NCI-H1436 (cell line): ENCODE measurements at places on chromosomes 12 and 14.

GRCh38 chr14:44846232-44846824, 115.4 kb downstream of the KLHL28 start:
- peak; percentile 58 for DNase-seq

DNA sequence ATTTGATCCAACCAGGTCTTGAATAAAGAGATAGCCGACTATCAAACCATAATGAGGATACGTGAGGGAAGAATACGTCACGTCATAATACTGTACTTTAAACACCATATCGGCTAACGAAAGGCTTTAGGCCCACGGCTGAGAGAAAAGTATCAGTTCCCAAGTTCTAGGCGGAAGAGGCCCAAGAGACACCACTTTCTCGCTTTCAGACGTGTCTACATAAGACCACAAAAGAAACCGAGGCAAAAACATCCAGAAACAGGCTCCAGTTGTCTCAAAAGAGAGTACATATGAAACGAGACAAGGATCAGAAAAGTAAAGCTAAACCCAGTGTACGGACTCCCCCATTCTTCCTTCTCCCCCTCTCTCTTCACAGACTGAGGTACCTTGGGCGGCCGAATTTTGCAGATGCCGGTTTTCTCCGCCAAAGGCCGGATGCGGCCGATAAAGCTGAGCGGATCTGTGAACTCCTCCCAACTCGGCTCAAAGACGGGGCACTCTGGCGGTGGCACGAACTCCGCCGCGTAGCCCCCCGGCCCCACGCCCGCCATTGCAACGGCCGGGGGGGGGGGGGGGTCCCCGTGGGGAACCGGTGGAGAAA, 479 bp downstream of the KDM5A start:
- DNase-seq, result no peak

GRCh38 chr12:95789126-95790032, 1.2 kb downstream of the NTN4 start:
- no peak for DNase-seq

DNA sequence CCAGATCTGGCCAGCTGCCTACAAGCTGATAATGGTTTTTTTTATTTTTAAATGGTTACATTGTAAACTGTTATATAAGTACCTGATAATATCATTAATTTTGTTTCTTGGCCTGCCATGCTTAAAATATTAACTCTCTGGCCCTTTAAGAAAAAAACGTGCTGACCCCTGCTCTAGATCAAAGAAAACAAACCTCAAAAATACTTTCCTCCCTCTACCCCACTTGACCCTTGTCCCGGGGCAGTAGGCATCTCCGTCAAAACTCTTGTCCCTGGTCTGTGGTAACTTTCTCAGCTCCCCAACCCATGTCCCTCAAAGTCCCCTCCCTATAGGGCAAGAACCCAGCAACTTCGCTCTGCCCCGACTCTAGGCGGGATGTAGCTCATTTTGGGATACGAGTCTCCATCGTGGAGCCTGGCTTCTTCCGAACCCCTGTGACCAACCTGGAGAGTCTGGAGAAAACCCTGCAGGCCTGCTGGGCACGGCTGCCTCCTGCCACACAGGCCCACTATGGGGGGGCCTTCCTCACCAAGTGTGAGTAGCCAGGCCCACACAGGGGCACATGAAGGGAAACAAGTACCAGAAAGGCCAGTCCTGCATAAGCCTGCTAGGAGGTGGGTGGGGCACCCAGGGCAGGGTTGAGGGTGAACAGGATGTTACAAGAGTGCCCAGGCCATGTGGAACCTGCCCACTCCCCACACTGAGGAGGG, 3.5 kb downstream of the RDH5 start:
- no peak for DNase-seq

- DNase-seq, result no peak
Measured at GRCh38 chr12:131634037-131634436, 76.9 kb upstream of the SFSWAP start.

- DNase-seq, result no peak
Measured at GRCh38 chr12:110780448-110780847, 37.8 kb upstream of the PPP1CC start.

- DNase-seq, result no peak
Measured at GRCh38 chr12:40446385-40446784, 221.6 kb downstream of the LRRK2 start.

- DNase-seq, result no peak
Measured at GRCh38 chr12:53618275-53618674, 7.9 kb downstream of the ATF7 start.

GRCh38 chr12:116547955-116548501, 11.2 kb upstream of the MAP1LC3B2 start:
- DNase-seq, result no peak

- DNase-seq, result no peak
Measured at GRCh38 chr14:103118663-103119404, 4.4 kb upstream of the TNFAIP2 start.

GRCh38 chr14:45120096-45120495, 14.2 kb downstream of the FKBP3 start:
- no peak for DNase-seq

GRCh38 chr14:52913271-52913670, 37.6 kb downstream of the FERMT2 start:
- DNase-seq, result no peak
